ENCODE measurements at places on chromosomes 4 and X.

GRCh38 chr4:1777822-1778641 lies 15.1 kb upstream of the FGFR3 start:
- no peak for DNase-seq

DNA sequence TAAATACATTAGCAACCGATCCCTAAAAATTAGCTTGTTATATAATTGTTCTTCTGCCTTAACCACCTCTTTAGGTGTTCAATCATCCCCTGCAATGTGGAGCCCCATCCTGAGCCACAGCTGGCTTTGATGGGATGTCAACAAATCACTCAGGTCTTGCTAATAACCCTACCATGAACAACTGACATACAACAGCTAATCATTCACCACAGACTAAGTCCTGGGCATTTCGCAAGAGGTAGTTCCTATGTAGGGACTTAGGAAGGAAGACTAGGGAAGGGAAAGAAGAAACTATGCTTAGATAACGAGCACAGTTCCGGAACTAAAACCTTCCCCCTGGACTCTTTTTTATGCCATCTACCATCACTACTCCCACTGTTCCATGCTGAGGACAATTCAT lies 63.6 kb upstream of the PTCHD1 start:
- DNase-seq = no peak

DNA sequence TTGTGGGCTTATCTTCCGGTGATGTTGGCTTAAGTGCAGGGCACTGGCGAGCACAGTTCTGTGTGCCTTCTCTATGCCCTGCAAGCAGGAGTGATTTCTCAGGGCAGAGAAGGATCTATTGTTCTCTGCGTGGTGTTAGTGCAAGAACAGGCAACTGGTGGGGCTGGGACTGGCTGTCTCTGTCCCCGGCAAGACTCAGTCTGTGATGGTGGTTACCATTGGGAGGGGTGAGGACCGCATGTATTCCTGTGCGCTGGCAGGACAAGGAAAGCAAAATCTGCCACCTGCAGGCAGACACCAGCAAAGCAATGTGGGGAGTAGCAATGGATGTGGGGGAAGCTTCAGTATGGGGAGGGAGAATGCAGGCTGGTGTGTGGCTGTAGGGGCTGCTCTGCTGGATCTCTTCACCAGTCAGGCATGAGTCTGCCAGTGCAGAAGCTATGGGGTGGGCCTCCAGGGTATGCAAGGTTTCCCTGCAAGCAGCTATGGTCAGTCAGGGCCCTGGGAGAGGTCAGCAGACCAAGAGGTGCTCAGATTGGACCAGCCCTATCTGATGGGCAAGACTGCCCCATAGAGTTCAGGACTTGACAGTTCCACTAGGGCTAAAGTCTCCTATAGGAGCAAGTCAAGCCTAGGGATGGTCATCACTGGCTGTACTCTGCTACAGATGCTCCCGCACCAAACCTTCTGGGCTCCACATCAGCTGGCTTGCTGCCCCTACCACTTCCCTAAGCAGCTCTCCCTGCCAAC lies 16.8 kb downstream of the PF4 start:
- DNase-seq = no peak

GRCh38 chrX:102765809-102766208 lies 45.3 kb downstream of the GPRASP3 start:
- no peak for DNase-seq

GRCh38 chr4:139720806-139721205 lies 55.2 kb downstream of the MGST2 start:
- no peak for DNase-seq

DNA sequence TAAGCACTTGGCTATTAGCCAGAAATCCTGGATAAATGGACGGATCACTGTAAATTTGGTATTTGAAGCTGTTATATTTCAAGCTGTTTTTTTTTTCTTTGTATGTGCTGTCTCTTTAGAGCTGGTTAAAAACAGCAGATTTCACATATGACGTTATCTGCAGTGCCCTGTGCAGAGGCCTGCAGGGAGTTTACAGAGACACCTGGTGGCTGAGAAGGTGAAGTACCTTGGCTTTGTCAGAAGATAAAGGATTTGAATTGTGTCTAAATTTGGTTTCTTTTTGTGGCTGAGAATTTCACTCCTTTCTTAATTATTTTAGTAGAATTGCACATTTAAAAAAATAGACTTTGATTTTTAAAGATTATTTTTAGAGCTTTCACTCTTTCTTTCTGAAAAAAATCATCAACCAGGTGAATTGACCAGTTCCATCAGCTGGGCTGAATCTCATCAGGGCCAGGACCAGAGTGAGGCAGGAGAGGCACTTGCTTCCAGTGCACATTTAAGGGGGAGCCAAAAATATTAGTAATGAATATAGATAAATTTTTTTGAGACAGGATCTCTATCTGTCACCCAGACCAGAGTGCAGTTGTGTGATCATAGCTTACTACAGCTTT lies 9.6 kb upstream of the CHRNA9 start:
- peak; percentile 65 for DNase-seq

- peak; percentile 52 for DNase-seq
Observed at GRCh38 chrX:154443992-154444754, at the start of gene FAM50A. TSS of gene FAM50A (plus strand) at chrX:154444141. CDS start at chrX:154444236, 95 bp downstream.

DNA sequence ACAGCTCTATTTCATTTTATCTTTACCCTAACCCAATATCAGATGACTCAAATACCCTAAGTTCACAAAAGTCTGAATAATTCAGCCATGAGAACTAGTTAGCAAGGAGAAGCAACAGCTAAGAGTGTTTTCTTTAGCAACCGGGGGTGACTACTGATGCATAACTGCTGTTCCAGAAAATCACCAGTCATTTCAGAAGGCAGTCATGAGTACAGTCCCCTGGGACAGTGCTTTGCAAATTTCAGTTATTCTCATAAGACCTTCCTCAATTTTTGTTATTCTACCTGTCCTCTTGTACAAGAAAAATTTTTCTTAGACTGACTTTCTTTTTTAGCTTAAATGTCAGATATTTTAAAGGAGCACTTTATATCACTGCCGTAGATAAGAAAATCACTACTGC lies 16.4 kb downstream of the BANK1 start:
- DNase-seq = no peak

- DNase-seq = no peak
Observed at GRCh38 chrX:22116605-22117546, 84.8 kb downstream of the PHEX start.

GRCh38 chrX:119481323-119481801 lies 13.1 kb downstream of the SLC25A5 start:
- DNase-seq = no peak

GRCh38 chr4:40446839-40447238 lies 111.7 kb downstream of the CHRNA9 start:
- DNase-seq = no peak

GRCh38 chr4:70703619-70704214 lies 15.4 kb downstream of the UTP3 start:
- no peak for DNase-seq

DNA sequence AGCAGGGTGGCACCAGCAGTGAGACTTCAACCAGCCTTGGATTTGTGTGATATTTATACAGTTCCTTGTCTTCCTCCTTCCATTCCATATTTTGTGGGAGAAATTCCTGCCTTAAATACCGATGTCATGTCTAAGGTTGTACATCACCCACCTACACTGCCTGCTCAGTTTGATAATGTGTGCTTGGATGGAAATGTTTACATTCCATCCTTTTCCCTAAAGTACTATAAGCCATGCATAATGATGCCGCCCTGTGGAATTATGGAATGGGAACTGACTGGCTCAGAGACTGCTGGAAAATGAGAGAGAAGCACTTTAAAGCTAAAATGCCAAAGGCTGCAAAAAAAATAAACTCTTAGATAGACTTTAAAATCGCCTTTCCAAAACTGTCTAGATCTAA lies 11.3 kb upstream of the GLUD2 start:
- no peak for DNase-seq

- DNase-seq = no peak
Observed at GRCh38 chr4:173367946-173368345, 2.8 kb upstream of the SAP30 start.

DNA sequence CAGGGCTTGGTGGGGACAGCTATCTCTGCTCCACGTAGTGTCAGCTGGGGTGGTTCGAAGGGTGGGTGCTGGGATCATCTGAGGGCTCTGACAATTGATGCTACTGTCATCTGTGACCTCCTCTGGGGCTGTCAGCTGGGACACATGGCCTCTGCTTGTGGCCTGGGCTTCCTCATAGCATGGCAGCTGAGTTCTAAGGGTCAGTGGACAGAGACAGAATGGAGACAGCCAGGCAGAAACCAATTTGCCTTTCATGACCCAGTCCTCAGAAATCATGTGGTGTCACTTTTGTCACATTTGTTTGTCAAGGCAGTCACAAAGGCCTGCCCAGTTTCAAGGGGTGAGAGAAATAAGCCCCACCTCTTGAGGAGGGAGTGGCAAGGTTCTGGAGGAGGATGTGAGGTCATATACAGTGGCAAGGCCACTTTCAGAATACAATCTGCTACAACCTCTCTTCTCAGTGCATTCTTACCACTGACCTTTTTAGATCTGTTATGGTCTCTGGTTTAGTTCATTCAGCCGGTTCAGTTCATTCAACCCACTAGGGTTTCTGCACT lies 103.6 kb upstream of the BCOR start:
- no peak for DNase-seq

GRCh38 chrX:22406201-22406737 lies 133.6 kb downstream of the CBLL2 start:
- no peak for DNase-seq

DNA sequence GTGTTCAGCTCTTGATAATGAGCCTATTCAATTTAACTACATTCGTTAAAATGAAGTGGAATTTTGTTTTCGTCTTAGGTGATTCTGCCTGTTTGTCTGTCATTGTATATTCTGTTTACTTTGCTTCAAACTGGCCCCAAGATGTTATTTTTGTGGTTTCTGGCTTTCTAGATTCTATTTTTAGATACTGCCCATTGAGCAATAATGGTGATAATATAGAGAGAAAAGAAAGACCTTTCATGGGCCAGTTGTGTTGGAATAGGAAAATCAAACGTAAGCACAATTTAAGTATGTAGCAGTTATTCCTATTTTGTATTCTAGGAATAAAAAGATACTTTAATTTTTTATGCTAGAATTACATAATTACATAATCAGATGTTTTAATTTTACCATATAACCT lies 4.0 kb downstream of the CDKN2AIP start:
- no peak for DNase-seq

DNA sequence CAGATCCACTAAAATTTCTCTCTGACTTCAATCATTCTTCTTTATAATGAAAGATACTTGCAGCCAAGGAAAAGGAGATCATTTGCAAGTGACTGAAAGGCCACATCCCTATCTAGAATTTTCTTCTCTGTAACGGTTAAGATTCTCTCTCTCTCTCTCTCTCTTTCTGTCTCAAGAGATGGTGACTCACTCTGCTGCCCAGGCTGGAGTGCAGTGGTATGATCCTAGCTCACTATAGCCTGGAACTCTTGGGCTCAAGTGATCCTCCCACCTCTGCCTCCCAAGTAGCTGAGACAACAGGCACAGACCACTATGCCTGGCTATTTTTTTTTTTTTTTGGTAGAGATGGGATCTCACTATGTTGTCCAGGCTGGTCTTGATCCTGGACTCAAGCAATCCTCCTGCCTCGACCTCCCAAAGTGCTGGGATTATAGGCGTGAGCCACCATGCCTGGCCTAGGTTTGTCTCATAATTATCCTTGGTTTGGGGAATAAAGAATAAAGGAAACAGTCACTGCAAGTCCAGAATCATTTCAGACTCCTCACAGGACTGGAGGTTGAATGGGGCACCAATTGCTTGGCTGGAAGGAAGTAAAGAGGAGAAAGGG lies 33.3 kb upstream of the GALNT7 start:
- no peak for DNase-seq

- no peak for DNase-seq
Observed at GRCh38 chr4:80010316-80010715, 62.7 kb downstream of the ANTXR2 start.

- DNase-seq = no peak
Observed at GRCh38 chr4:186144946-186145569, 40.6 kb downstream of the FAM149A start.

- no peak for DNase-seq
Observed at GRCh38 chr4:70399319-70399718, 1.6 kb downstream of the OPRPN start.

GRCh38 chr4:84878090-84878489 lies 88.4 kb downstream of the WDFY3 start:
- DNase-seq = no peak

DNA sequence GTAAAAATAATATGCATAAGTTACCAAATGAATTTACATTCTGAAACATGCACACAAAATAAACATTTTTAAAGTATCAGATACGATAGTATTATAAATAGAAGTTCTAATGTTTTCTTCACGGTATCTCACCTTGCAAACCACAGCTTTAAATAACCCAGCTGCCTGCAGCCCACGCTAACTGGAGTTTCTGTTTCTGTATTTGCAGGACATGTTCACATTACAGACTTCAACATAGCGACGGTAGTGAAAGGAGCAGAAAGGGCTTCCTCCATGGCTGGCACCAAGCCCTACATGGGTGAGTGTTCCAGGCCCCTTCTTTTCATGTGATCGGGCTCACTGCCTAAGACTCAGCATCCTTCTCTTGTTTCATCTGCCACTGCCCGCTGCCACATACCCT lies 291.7 kb downstream of the EVC2 start:
- no peak for DNase-seq

- no peak for DNase-seq
Observed at GRCh38 chr4:86441175-86441936, 81.5 kb upstream of the MAPK10 start.

DNA sequence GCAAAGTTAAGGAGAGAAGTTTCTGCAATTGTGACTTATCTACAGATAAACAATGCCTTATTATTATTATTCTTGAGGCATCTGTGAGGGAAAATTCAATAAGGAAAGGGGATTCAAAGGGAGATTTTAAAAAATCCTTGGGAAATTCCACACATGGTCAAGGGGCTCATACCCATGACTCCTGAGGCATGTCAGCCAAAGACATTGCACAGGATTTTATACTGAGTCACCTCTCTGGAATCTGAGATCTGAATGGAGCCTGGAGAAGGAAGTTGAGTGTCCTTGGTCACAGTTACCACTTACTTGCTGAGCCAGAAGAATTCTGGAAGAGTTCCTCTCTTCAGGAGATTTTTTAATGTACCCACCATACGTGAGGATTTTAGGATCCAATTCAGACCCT lies 14.4 kb upstream of the CXCL8 start:
- no peak for DNase-seq

GRCh38 chr4:101254776-101255175 lies 92.5 kb downstream of the PPP3CA start:
- no peak for DNase-seq

- DNase-seq = no peak
Observed at GRCh38 chr4:112731715-112732114, 94.8 kb downstream of the LARP7 start.

- DNase-seq = no peak
Observed at GRCh38 chr4:10506077-10506476, 48.9 kb upstream of the ZNF518B start.

- no peak for DNase-seq
Observed at GRCh38 chr4:52595001-52595400, 64.1 kb downstream of the USP46 start.

Measured in stimulated activated CD4-positive, alpha-beta T cell treated with anti-CD3 and anti-CD28 coated beads, Interleukin-2, amount 100 ng/mL, for 4 hours (primary cell).